ENCODE measurements at places on chromosomes 12 and 14. TPM values are rescaled to one million over a fixed set of nuclear protein-coding genes. Genes with fewer than 3 reads are reported as not detected.

DNA sequence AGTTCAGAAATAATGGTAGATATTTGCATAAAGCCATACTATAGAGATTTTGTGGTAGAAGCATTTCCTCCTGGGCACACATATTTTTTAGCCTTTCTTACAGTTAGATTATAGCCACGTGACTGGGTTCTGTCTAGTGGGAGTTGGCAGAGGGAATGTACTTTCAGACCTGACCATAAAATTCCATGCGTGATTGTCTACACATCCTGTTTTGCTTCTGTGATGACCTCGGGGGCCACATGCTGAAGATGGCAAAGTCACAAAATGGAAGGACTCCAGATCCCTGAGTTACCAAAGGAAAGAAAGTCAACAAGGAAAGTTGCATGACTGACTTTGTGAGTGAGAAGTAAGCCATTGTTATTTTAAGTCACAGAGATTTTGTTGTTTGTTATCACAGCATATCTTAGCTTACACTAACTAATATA, 14.6 kb upstream of the MIA2 start:
- H3K4me3 ChIP-seq, result no peak overlapping the region
- H3K27ac ChIP-seq, result no peak overlapping the region
- H3K27me3 ChIP-seq, result no peaks in the 10 kb centered on the region
- no peak for DNase-seq
- no peaks in the 10 kb centered on the region for H3K36me3 ChIP-seq
- H3K4me1 ChIP-seq, result peaks cover 12% of the 10 kb centered on the region

- no peak for DNase-seq
- peaks cover 29% of the 10 kb centered on the region for H3K4me1 ChIP-seq
- H3K27ac ChIP-seq, result no peak overlapping the region
- H3K36me3 ChIP-seq, result no peaks in the 10 kb centered on the region
Measured at GRCh38 chr14:61284001-61284400, 2.9 kb upstream of the TMEM30B start.

GRCh38 chr14:57275023-57275664, 6.4 kb downstream of the AP5M1 start:
- no peak overlapping the region for H3K4me3 ChIP-seq
- peaks cover 19% of the 10 kb centered on the region for H3K36me3 ChIP-seq
- no peaks in the 10 kb centered on the region for H3K27me3 ChIP-seq
- peaks cover 37% of the 10 kb centered on the region for H3K4me1 ChIP-seq
- no peak overlapping the region for H3K27ac ChIP-seq
- no peak for DNase-seq

GRCh38 chr14:68475802-68476201, 317.1 kb downstream of the ZFP36L1 start:
- H3K36me3 ChIP-seq, result no peaks in the 10 kb centered on the region
- H3K27me3 ChIP-seq, result no peaks in the 10 kb centered on the region
- peaks cover 3% of the 10 kb centered on the region for H3K4me1 ChIP-seq

GRCh38 chr12:99769396-99769980, 121.9 kb downstream of the GARIN6 start:
- no peak overlapping the region for H3K27ac ChIP-seq
- H3K4me3 ChIP-seq, result no peak overlapping the region
- no peaks in the 10 kb centered on the region for H3K27me3 ChIP-seq
- H3K4me1 ChIP-seq, result no peaks in the 10 kb centered on the region
- DNase-seq, result no peak

GRCh38 chr12:44002607-44003006, 166.7 kb downstream of the TMEM117 start:
- H3K36me3 ChIP-seq, result peaks cover under 1% of the 10 kb centered on the region
- H3K4me1 ChIP-seq, result no peaks in the 10 kb centered on the region
- H3K27me3 ChIP-seq, result no peaks in the 10 kb centered on the region
- no peak overlapping the region for H3K4me3 ChIP-seq

Gene GPHN
- 14.2 TPM for total RNA-seq

Gene PTPRQ
- total RNA-seq, result not detected

Gene RASSF9
- not detected for total RNA-seq

Gene IQSEC3
- total RNA-seq, result 1.0 TPM

Gene SERPINA9
- not detected for total RNA-seq

Gene TSHR
- total RNA-seq, result not detected

Gene CLEC2A
- not detected for total RNA-seq

Gene ASB2
- 2.5 TPM for total RNA-seq

Data from activated naive CD4-positive, alpha-beta T cell treated with anti-CD3 and anti-CD28 coated beads for 36 hours (primary cell).